ENCODE measurements at places on chromosomes 4 and X.

DNA sequence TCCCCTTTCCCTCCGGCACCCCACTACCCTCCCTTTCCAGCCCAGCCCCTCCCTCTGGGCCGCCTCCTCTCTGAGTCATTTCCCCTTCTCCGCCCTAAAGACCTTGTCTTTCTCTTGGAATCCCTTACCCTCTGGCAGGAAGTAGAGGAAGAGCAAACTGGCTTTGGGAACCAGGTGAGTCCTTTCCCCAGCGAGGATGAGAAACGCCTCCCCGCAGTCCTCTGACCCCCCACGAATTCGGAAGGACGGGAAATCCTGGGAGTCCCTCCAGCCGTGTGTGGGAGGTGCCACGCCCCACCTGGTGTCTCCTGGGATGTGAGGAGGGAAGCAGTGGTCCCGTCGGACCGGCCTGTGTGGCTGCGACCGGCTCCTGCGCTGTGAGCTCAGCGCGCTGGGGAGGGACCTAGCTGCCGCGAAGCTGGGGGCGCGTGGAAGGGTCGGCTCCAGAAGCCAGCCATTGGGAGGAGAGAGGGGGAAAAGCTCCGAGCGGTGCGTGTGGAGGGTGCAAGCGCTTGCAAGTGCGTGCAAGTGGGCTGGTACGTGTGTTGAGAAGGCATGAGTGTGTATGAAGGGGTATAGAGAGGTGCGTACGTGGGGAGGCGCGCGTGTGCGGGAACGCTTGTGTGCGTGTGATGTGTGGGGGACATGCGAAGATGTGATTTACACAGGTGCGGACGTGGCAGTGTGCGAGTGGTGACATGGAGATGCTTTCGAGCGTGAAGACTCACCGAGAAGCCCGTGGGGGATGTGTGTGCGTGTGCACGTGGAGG, 46.3 kb downstream of the TEX13B start:
- DNase-seq = no peak

DNA sequence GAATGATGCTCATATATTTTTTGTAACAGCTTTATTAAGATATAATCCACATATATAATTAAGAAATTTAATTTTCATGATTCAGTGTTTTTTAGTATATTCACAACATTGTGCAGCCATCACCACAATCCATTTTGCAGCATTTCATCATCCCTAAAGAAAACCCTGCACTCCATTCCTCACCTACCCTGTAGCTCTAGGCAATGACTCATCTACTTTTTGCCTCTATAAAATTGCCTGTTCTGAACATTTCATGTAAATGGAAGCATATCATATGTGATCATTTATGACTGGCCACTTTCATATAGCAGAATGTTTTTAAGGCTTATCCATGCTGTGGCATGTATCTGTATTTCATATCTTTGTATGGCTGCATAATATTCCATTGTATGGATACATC, 339.9 kb downstream of the MAPK10 start:
- no peak for DNase-seq

- no peak for DNase-seq
Measured at GRCh38 chr4:38136604-38137003, 176.4 kb downstream of the PTTG2 start.

DNA sequence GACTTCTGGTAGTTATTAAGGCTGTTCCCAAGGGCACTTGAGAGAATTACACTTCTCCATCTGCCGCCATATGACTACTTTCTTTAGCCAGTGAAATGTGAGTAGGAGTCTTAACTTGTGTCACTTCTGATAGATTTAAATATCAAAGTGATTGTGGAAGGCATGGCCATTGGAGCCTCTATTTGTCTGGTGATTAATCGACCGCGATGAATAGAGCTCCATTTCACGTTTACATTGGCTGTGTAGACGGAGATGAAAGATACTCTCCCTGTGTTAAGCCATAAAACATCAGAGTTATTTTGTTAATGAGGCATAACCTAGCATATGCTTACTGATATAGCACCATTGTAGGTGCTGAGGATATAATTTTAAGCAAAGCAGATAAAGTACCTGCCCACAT, 852.4 kb downstream of the CCSER1 start:
- no peak for DNase-seq

GRCh38 chrX:55624403-55624802, 1.2 kb downstream of the FOXR2 start:
- no peak for DNase-seq

GRCh38 chrX:21770631-21771321, 12.9 kb upstream of the SMPX start:
- DNase-seq = no peak

- DNase-seq = no peak
Measured at GRCh38 chr4:83947830-83948193, 411.9 kb downstream of the GPAT3 start.

- DNase-seq = no peak
Measured at GRCh38 chrX:2960861-2961515, 31.8 kb upstream of the ARSD start.

DNA sequence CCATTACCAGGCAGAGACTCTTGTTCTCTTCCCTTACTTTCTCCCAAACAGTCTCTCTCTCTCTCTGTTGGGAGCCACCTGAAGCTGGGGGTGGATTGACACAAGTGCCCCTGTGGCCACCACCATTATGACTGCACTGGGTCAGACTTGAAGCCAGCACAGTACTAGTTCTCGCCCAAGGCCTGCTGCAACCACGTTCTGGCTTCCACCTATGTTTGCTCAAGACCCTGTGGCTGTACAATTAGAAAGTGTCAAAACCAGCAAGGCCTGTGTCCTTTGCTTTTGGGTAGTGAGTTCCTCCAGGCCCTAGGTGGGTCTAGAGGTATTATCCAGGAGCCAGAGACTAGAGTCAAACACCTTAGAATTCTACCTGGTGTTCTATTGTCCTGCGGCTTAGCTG, 31.0 kb downstream of the MAGED2 start:
- no peak for DNase-seq

GRCh38 chr4:102196221-102196620, 149.1 kb downstream of the SLC39A8 start:
- DNase-seq = no peak
